ENCODE measurements at places on chromosomes 5 and 9. TPM values are rescaled to one million over a fixed set of nuclear protein-coding genes. Genes with fewer than 3 reads are reported as not detected.

- H3K27ac ChIP-seq = no peak overlapping the region
- H3K27me3 ChIP-seq = no peaks in the 10 kb centered on the region
- no peak overlapping the region for H3K4me3 ChIP-seq
- H3K36me3 ChIP-seq = no peaks in the 10 kb centered on the region
- peak; percentile 7 for DNase-seq
- peaks cover 9% of the 10 kb centered on the region for H3K4me1 ChIP-seq
These were observed 36.3 kb upstream of the MTAP start for GRCh38 chr9:21766096-21766495.

DNA sequence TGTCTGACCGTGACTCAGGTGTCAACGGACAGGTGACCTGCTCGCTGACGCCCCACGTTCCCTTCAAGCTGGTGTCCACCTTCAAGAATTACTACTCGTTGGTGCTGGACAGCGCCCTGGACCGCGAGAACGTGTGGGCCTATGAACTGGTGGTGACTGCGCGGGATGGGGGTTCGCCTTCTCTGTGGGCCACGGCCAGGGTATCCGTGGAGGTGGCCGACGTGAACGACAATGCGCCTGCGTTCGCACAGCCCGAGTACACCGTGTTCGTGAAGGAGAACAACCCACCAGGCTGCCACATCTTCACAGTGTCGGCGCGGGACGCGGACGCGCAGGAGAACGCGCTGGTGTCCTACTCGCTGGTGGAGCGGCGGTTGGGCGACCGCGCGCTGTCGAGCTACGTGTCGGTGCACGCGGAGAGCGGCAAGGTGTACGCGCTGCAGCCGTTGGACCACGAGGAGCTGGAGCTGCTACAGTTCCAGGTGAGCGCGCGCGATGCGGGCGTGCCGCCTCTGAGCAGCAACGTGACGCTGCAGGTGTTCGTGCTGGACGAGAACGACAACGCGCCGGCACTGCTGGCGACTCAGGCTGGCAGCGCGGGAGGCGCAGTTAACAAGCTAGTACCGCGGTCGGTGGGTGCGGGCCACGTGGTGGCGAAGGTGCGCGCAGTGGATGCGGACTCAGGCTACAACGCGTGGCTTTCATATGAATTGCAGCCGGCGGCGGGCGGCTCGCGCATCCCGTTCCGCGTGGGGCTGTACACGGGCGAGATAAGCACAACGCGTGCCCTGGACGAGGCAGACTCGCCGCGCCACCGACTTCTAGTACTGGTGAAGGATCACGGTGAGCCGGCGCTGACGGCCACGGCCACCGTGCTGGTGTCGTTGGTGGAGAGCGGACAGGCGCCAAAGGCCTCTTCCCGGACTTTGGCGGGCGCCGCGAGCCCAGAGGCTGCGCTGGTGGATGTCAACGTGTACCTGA is 1.8 kb downstream of the PCDHA11 start:
- no peaks in the 10 kb centered on the region for H3K36me3 ChIP-seq
- H3K27me3 ChIP-seq = no peaks in the 10 kb centered on the region
- no peak overlapping the region for H3K4me3 ChIP-seq
- H3K27ac ChIP-seq = no peak overlapping the region
- no peak for DNase-seq

DNA sequence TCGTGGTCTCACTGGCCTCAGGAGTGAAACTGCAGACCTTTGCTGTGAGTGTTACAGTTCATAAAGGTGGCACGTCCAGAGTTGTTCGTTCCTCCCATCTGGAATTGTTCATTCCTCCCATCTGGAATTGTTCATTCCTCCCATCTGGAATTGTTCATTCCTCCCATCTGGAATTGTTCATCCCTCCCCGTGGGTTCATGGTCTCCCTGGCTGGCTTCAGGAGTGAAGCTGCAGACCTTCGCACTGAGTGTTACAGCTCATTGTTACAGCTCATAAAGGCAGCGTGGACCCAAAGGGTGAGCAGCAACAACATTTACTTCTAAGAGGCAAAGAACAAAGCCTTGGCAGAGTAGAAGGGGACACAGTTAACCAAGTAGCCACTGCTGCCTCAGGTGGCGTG is 69.1 kb downstream of the GCNT1 start:
- DNase-seq = no peak
- no peaks in the 10 kb centered on the region for H3K4me1 ChIP-seq
- no peak overlapping the region for H3K4me3 ChIP-seq
- H3K36me3 ChIP-seq = no peaks in the 10 kb centered on the region
- no peak overlapping the region for H3K27ac ChIP-seq

GRCh38 chr5:132466433-132467286 is 23.9 kb downstream of the IRF1 start:
- H3K4me1 ChIP-seq = peaks cover 92% of the 10 kb centered on the region
- no peaks in the 10 kb centered on the region for H3K27me3 ChIP-seq
- H3K27ac ChIP-seq = peak overlapping the region; percentile 46
- H3K4me3 ChIP-seq = no peak overlapping the region

LRRC26 gene
- not detected for total RNA-seq

DNA sequence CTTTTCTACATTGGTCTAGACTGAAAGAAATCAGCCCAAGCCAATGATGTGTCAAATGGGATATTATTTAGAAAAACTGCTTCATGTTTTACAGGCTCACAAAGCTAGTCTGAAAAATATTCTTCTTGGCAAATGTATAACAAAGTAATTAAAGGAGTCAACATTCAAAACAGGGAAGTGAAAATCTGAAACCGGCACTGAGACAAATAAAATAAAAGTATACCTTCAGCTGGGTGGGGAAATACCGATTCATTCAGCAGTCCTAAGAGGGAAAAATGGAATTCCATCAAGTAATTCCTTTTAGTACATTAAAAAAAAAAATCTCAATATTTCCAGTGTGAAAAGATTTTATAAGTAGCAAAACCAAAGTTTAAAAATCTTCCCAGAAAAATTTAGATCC is 259.6 kb upstream of the SLC24A2 start:
- DNase-seq = no peak
- no peak overlapping the region for H3K4me3 ChIP-seq
- H3K27me3 ChIP-seq = no peaks in the 10 kb centered on the region
- H3K27ac ChIP-seq = no peak overlapping the region
- no peaks in the 10 kb centered on the region for H3K36me3 ChIP-seq
- H3K4me1 ChIP-seq = no peaks in the 10 kb centered on the region

GRCh38 chr5:69271376-69271775 is 36.7 kb downstream of the CDK7 start:
- H3K4me3 ChIP-seq = no peak overlapping the region
- H3K27me3 ChIP-seq = no peaks in the 10 kb centered on the region
- peaks cover 4% of the 10 kb centered on the region for H3K36me3 ChIP-seq

GRCh38 chr5:82938901-82939725 is 138.1 kb downstream of the TMEM167A start:
- no peak overlapping the region for H3K27ac ChIP-seq
- no peak overlapping the region for H3K4me3 ChIP-seq
- no peaks in the 10 kb centered on the region for H3K4me1 ChIP-seq
- DNase-seq = no peak

ECPAS gene
- 58.0 TPM for total RNA-seq

GRCh38 chr5:135271533-135272310 is 127.3 kb downstream of the MACROH2A1 start:
- DNase-seq = peak; percentile 29
- H3K4me1 ChIP-seq = peaks cover 36% of the 10 kb centered on the region
- H3K4me3 ChIP-seq = no peak overlapping the region

DND1 gene
- total RNA-seq = 0.17 TPM

DNA sequence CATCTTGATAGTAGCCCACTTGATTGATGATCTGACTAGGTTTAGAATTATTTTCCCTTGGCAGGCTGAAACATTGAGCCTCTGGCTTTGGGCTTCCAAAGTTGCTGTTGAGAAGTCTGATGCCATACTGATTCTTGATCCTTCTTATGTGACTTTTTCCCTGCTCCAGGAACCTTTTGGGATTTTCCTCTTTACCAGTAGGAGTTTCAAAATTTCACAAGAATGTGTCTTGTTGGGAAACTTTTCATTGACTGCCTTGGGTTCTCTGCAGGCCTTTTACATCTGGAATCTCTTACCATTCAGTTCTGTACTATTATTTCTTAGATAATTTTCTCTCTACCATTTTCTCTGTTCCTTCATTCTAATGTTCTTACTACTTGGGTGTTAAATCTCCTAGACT is 20.0 kb downstream of the STC2 start:
- no peaks in the 10 kb centered on the region for H3K36me3 ChIP-seq
- H3K4me3 ChIP-seq = no peak overlapping the region
- no peak overlapping the region for H3K27ac ChIP-seq
- H3K4me1 ChIP-seq = peaks cover 49% of the 10 kb centered on the region
- no peak for DNase-seq

GRCh38 chr9:224582-225520 is 10.2 kb downstream of the DOCK8 start:
- no peak overlapping the region for H3K4me3 ChIP-seq
- H3K36me3 ChIP-seq = no peaks in the 10 kb centered on the region
- 0 out of 3 replicates have a peak, but pooled peaks cover 3% of the 10 kb centered on the region for H3K27me3 ChIP-seq
- DNase-seq = peak; percentile 26
- peaks cover 23% of the 10 kb centered on the region for H3K4me1 ChIP-seq

OR5C1 gene
- total RNA-seq = not detected

- H3K36me3 ChIP-seq = no peaks in the 10 kb centered on the region
- no peak overlapping the region for H3K4me3 ChIP-seq
- no peaks in the 10 kb centered on the region for H3K27me3 ChIP-seq
- no peak for DNase-seq
These were observed 42.0 kb upstream of the LVRN start for GRCh38 chr5:115920171-115920725.

SPINK5 gene
- total RNA-seq = not detected

RANBP17 gene
- total RNA-seq = not detected

- H3K27ac ChIP-seq = no peak overlapping the region
- DNase-seq = no peak
- no peaks in the 10 kb centered on the region for H3K36me3 ChIP-seq
- no peak overlapping the region for H3K4me3 ChIP-seq
- no peaks in the 10 kb centered on the region for H3K4me1 ChIP-seq
- H3K27me3 ChIP-seq = no peaks in the 10 kb centered on the region
These were observed 421.7 kb upstream of the KIF2A start for GRCh38 chr5:61884252-61884855.

LRRC70 gene
- 0.71 TPM for total RNA-seq

- no peaks in the 10 kb centered on the region for H3K36me3 ChIP-seq
- no peaks in the 10 kb centered on the region for H3K27me3 ChIP-seq
- DNase-seq = no peak
- H3K4me3 ChIP-seq = no peak overlapping the region
These were observed 312.3 kb upstream of the PRR16 start for GRCh38 chr5:120151825-120152224.

IL33 gene
- total RNA-seq = not detected

CD14 gene
- 1.7 TPM for total RNA-seq

STK32A gene
- total RNA-seq = not detected

DNA sequence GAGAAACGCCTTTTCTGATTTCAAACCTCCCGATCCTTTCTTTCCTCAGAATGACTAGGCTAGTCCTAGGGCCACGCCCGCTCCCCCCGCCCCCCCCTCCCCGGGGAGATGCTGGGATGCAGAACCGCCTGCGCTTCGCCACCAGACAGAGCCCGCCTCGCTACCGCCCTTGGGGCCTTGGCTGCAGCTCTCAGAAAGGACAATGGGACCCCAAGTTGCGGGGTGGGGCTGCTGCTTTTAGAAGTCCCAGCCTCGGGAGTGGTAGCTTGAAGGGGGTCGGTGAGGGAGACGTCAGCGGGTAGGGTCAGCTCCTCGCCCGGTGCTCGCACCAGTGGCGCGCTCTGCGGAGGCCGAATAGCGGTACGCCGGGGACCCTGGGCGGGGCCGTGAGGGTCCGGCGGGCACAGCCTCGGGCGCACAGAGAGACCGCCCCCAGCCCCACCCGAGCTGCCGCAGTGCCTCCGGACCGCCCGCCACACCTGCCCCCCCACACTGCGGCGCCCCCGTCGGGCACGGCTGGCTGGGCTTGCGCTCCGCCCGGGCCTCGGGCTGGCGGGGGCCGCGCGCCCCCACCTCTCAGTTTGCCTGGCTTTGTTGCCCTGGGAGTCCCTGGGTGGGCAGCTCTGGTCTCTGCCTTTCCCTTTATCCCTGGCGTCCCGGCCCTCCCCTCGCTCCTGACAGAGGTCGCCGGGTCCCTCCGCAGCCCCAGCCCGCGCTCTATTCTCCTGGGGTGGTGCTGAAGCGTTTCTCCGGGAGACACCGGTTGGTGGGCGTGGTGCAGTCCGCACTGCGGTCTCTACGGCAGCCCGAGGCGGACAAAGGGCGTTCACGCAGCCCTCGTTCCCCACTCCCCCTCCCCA is 1.2 kb downstream of the MAP1B start:
- peaks cover 8% of the 10 kb centered on the region for H3K4me1 ChIP-seq
- DNase-seq = peak; percentile 34
- H3K36me3 ChIP-seq = no peaks in the 10 kb centered on the region
- H3K27ac ChIP-seq = no peak overlapping the region
- peaks cover 3% of the 10 kb centered on the region for H3K27me3 ChIP-seq

DNA sequence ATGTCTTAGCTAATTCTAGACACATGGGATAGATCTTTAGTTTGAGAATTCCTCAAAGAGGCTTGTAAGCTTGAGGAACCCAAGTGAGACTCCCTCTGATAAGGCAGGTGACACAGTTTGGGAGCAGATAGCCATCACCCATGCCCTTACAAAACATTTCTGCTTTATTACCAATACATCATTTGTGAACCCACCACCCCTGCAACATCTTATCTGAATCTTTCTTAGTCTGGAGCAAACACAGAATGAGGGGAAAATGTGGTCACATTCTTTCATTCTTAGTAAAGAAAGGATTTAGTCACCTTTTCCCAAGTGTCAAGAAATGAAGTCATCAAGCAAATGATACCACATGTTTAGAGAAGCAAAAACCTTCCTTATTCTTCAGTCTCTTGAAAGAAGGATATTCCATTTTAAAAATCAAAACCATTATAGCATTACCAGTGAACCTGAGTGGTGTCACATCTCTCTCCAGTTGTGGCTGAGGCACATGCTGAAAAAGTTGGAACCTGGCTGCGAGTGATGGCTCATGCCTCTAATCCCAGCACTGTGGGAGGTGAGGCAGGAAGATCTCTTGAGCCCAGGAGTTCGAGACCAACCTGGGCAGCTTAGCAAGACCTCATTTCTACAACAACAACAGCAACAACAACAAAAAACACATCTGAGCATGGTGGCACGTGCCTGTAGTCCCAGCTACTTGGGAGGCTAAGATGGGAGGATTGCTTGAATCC is 65.9 kb downstream of the PRKACG start:
- no peak overlapping the region for H3K4me3 ChIP-seq
- peaks cover 5% of the 10 kb centered on the region for H3K36me3 ChIP-seq
- no peaks in the 10 kb centered on the region for H3K27me3 ChIP-seq
- DNase-seq = no peak

PCDHGB6 gene
- not detected for total RNA-seq
